ENCODE measurements at places on chromosomes 5 and 9. TPM values are rescaled to one million over a fixed set of nuclear protein-coding genes. Genes with fewer than 3 reads are reported as not detected.

- no peaks in the 10 kb centered on the region for H3K27me3 ChIP-seq
- DNase-seq = no peak
- H3K36me3 ChIP-seq = no peaks in the 10 kb centered on the region
- no peak overlapping the region for H3K4me3 ChIP-seq
Measured at GRCh38 chr9:21281275-21281674, 23.8 kb downstream of the IFNA5 start.

DNA sequence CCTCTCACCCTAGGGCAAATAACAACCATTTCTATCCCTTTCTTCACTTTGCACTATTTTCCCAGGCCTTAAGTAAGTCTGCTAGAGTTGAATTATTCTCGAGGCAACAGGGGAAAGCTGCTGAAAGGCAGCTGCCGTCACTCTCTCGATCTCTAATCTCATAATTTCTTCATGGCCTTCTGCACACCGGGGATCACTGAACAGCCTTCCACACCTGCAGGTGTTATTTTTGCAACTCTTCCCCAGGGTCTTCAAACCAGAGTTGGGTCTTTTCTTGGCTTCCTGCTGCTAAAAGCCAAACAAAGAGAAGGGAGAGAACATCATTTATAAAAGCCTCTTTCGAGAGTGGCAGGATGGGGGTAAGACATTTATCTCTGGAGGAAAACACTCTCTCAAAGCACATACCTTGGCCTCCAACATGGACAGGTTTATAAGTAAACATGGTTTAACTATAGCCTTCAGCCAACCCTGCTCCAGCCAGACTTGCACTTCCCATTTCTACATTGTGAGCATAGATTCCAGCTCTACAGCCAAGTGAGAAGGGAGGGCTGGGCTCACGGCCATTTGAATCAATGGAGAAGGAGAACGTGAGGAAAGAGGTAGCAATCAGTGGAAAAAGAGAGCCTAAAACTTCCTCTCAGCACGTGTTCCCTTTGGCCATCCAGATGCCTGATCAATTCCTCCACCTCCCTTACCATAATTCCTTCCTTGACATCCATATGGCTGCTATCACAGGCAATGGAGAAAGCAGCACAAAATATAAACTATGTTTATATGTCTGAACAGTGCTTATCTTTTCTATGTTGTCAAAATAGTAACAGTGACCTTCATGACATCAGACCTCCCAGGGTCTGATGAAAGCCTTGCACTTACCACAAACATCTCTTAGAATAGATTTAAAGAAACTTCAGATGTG lies 464.9 kb downstream of the TLE1 start:
- H3K36me3 ChIP-seq = no peaks in the 10 kb centered on the region
- H3K27ac ChIP-seq = no peak overlapping the region
- no peak for DNase-seq

ZNF608 gene
- polyA plus RNA-seq = 5.3 TPM

- no peak for DNase-seq
- H3K4me3 ChIP-seq = no peak overlapping the region
- H3K27ac ChIP-seq = no peak overlapping the region
- no peaks in the 10 kb centered on the region for H3K4me1 ChIP-seq
Measured at GRCh38 chr5:8905021-8905420, 640.9 kb downstream of the SEMA5A start.

- H3K4me1 ChIP-seq = no peaks in the 10 kb centered on the region
- H3K4me3 ChIP-seq = no peak overlapping the region
- H3K27ac ChIP-seq = no peak overlapping the region
- H3K36me3 ChIP-seq = no peaks in the 10 kb centered on the region
Measured at GRCh38 chr5:98635656-98636055, 137.8 kb upstream of the RGMB start.
